Posterior cingulate gyrus (tissue), 11 donors: ENCODE measurements at places on chromosomes 7 and 10.
A peak's percentile ranks its signal among the peaks of the same experiment; 100 is the strongest.

DNA sequence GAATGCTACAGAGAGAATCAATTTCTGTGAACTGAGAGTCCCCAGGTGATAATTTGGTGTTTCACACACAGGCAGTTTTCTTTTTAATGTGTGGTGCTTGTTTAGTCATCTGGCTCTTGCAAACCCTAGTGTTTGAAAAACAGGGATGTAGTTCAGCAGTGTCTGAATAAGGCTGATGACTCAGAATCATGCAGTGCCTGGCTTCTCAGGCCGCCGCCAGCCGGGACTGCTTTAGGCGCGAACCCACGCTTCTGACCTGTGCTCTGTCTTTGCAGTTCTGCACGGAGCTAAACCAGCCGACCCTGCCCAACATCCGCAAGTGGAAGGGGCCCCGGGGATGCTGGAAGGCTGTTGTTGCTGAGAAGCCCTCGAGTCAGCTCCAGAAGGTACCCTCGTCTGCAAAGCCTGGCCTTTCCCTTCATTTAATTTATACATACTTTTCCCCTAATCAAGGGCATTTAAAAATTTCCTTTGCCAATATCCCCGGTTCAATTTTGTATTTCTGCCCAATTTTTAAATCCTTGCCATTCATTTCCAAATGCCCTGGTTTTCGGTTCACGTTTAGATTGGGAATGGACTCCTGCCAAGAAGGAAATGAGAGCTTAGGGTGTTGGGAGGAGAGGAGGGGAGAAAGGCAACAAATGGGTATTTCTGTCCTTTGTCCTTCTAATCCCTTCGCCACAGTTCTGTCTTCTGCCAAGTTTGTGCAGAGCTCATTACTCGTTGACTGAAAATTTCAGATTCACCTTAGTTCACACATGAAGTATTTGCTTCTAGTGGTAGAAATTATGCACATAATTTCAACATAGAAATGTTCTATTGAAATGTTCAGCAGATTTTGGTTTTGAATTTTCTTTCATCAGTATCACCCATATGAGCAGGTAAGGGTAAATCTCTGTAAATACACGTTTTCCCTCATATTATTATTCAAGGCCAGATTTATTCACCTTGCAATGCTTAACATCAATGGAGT, 108.5 kb upstream of the ANLN start:
- DNase-seq, result peak; percentile 97

DNA sequence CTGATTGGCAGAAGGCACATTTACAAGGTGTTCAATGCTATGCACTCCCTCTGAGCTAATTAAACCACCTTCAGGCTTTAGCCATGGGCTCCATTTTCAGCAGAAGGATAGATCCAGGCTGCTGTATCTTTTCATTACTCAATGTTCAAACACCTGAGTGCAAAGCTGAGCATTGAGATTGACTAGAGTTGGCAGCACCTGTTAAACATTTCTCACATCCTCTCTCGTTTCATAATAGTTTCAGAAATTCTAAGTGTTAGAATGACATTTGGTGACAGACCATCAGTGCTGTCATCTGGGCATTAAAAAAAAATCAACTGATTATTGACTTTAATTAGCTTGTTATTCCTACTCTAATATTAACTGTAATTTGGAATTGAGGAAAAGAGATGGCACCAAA, 187.1 kb upstream of the SEMA3E start:
- DNase-seq, result no peak

DNA sequence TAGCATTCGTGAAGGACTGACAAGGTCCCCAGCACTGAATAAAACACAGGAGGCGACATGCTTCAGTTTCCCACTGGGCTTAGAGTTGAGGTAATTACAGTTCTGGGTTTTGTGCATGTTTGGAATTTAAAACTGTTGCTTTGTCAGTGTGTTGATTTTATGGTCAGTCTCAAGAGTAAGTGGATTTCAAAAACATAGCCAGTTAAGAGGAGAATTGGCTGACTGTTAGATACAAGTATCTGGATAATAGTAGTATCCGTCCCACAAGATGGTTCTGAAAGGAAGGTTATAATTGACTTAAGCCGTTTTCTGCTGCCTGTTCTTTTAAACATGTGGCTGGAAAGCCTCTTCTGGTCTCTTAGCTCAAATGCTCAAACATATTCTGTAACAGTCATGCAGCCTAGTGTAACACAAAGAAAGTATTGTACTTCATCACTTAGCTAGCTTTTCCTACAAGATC, 170.9 kb downstream of the POLR1F start:
- no peak for DNase-seq

DNA sequence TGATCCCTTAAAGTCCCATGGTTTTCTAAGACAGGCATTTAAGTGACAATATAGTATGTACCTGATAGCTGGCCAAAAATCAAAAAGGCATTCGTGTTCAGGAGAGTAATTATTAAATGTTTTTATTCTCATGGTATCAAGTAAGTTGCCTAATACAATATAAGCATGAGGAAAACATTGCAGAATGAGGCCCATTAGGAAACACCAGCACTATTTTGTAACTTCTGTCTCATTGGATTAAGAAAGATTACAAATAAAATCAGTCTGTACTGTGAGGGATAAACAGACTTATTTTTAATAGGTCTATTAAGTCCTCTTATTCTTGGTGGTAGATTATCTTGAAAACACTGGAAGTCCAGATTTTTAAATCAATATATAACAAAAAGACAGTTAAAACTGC, 110.1 kb downstream of the SNX13 start:
- DNase-seq, result no peak

DNA sequence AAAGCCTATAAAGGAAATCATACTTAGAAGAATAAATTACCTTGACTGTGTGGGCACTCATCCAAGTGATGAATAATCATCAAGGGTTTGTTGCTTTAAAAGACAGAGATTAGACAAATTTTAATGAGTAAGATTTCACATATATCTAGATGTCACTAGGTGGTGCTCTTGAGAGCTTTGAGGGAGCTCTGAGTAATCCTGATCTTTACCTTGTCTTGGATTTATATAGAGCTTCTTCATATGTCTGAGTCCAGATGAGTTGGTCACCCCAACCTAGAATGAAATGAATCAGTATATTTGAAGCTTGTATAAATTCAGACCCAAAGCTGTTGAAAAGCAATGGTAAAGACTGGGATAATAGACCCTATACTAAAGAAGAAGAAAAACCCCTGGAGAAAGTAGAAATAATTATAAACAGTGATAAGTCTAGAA, 3.7 kb downstream of the AGR2 start:
- no peak for DNase-seq

DNA sequence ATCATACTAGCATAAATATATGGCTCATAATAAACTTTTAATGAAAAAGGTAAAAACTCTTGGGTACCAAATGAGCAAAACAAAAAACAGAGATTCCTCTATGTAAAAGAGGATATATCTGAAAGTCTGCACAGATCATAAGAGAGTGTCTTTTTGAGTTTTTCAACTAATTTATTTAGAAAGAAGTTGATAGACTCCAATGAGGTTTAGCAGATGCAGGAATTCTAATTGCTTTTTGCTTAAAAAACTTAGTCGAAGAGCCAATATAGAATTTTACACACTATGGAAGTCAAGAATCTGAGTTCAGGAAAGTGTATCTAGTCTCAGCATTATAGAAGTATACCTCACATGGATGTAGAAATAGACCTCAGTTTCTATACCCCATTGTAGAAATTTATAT, 3.4 kb upstream of the MLLT10 start:
- no peak for DNase-seq

GRCh38 chr7:37068902-37069301, 344.6 kb upstream of the AOAH start:
- no peak for DNase-seq

- no peak for DNase-seq
Measured at GRCh38 chr7:110987127-110987693, 103.7 kb upstream of the LRRN3 start.

DNA sequence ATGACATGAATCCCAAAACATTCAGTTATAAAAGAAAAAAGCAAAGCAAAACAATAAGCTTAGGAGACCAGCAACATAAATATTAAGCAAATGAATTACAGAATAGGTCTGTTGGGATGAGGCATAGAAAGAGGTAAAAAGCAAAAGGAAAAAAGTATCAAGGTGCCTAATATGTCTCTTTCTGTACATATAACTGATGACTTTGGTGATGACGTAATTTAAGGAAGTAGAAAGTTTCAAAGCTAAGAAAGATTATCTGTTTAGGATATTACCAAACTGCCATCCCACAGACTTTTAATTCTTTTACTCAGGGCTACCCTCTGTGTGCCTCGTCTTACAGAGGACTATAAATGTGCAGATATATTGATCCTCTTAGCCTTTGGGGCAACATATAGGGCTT, 1066.5 kb downstream of the SORCS3 start:
- no peak for DNase-seq

GRCh38 chr10:69951658-69952057, 101.0 kb upstream of the MACROH2A2 start:
- DNase-seq, result no peak

DNA sequence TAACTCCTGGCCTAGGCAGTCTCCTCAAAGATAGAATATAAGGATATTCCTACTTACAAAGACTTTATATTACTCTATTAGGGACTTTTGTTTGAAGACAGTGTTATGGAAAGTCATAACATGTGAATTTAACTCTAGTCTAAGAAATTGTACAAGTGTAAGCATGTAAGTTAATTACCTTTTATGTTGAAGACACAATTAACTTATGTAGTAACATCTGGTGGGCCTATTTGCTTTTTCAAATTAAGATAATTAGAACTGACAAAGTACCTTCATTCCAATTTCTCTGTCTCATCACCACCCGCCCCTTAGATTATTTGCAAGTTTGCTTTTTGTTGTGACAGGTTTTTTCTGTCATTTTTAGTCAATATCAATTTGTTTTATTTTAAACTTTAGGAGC, 126.0 kb upstream of the THSD7A start:
- DNase-seq, result no peak

DNA sequence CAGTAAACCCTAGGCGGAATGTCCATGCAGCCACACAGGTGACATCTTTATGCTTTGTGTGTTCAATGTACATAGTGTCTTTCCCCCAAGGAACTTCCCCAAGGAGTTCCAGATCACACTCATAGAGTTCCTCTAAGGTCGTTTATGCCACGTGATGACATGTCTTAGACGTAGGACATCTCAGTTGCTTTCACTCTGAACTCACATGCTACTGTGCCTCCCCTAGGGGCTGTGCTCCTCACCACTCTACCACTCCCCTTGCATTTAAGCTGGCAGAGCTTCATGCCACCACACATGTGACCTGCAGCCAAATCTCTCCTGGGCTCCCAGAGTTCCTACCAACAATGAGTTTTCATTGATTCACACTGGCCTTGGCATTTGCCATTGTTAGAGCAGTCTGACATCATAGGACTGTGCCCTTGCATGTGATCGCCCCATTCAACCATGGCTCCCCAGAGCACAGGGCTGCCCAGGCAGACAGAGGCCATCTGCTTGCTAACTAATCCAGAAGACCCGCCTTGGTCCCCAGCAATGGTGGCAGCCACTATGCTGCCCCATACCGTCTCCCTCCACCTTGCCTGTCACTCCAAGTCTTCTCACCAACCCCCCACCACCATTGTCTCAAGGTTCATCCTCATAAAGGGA, 95.3 kb upstream of the MACROH2A2 start:
- no peak for DNase-seq

GRCh38 chr10:21230219-21230618, 295.3 kb downstream of the SKIDA1 start:
- DNase-seq, result no peak

DNA sequence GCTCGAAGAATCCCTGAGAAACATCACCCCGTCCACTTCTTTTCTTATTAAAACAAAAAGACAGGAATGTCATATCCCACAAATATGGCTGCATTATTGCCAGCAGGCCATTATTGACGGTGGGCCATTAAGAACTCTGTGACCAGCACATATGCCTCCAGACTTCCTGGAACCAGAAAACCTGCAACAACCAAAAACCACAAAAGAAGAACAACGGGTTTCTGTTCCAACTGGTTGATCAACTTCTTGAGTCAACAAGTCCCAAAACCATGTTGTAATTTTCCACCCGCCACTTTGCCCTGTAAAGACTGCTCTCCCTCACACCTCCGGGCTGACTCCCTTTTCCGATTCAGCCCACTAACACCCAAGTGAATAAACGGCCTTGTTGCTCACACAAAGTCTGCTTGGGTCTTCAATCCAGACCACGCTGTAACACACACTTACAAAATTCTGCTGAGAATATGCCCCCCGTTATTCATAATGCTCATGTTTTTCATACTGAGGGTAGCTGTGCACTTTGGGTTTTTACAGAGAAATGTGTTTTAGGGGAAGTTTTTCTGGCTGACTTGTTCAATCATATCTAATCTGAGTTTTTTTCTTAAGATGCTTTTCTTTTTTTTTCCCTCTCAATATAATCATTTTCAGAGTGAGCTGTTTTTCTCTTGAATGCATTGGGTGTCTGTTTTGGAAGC, 20.7 kb downstream of the ZNF107 start:
- DNase-seq, result no peak

GRCh38 chr10:99461230-99461629, 30.8 kb upstream of the GOT1 start:
- no peak for DNase-seq

DNA sequence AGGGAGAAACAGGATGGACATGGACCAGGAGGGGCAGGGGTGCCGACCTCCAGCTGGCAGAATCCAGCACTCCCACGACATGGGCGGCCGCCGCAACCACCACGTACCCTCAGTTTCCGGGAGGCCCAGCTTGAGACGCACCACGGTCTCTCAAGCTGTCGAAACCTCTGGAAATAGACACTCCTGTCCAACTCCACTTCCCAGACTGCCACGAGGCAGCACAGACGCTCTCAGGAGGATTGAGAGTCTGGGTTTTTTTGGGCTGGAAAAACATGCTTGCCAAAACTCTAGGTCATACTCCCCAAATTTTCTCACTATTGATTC, 37.9 kb upstream of the PDGFA start:
- DNase-seq, result no peak

DNA sequence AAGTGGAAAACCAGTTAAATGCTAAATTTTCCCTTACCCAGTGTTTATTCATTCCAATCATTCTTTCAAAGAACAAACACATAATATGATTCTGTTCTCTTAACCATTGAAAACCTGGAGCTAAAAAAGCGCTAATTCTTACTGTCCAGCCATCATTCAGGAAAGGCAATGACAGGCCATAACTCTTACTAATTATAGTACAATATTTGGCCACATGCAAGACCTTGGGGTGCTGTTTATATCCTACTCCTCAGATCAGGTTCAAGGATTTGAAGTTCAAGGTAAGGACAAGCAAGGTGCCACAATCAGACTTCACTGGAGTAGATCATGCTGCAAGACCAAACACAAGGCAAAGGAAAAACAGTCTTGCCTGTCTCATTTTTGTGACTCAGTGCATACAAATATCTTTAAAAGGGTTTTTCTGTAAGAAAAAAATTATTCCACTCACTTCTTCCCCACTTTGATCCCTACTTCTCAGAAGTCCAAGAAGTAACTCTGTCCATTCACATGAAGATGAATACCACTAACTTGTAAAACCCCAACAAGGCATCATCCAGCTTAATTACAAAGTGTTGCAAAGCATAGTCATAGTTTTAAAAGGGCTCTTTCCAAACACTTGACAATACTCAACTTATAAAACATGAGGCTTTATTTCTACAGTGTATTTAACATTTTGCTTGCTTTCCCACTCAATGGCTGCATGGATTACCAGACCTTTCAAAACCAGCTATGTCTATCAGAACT, 153.0 kb downstream of the DOCK4 start:
- no peak for DNase-seq
